Naive thymus-derived CD8-positive, alpha-beta T cell (primary cell): ENCODE measurements at places on chromosomes 12 and 14. TPM values are rescaled to one million over a fixed set of nuclear protein-coding genes. Genes with fewer than 3 reads are reported as not detected.

ALDH1L2 gene
- not detected for polyA plus RNA-seq

HOXC9 gene
- not detected for polyA plus RNA-seq

KSR2 gene
- polyA plus RNA-seq, result not detected

GALNT9 gene
- polyA plus RNA-seq, result not detected
